Posterior vena cava (tissue), 2 donors: ENCODE measurements at places on chromosomes 2 and 18.

DNA sequence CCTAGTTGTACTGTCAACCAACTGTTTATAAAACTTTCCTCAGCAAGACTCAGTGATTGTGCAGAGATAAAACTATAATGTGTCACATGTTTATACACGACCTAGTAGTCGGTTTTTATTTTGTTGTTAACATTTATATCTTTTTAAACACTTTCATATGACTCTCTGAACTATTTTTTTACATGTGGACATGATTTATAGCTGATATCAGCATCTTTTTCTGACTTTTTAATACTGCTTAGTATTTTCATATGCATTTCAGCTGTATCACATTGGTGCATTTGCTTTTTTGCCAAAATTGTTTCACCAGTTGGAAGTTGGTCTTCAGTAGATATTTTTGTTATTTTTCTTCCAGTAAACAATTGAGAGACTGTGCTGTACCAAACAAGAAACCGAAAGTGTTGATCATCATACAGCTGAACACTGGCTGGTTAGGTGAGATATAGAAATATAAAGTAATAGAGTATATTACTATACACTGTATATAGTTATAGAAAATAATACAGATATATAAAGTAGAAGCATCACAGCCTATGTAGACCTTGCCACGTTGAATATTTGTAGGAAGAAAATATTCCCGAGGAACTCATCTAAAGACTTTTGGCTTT lies 154.2 kb downstream of the KCTD1 start:
- DNase-seq, result no peak

DNA sequence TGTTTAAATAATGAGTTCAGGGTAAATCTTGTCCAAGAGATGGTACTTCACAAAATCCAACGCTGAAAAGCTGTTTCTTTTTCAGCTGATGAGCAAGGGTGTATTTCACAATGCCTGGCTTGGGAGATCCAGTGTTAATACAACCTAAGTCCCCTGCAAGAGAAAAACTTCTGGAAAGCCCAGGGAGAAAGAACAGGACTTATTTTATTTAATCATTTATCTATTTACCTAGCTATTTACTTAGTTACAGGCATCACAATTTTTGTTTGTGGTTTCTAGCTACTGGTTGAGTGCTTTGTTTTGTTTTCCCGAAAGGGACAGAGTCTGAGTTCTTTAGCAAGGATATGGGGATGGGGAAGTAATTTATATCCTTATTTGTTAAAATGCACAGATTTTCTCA lies 598.2 kb upstream of the SYT4 start:
- no peak for DNase-seq

DNA sequence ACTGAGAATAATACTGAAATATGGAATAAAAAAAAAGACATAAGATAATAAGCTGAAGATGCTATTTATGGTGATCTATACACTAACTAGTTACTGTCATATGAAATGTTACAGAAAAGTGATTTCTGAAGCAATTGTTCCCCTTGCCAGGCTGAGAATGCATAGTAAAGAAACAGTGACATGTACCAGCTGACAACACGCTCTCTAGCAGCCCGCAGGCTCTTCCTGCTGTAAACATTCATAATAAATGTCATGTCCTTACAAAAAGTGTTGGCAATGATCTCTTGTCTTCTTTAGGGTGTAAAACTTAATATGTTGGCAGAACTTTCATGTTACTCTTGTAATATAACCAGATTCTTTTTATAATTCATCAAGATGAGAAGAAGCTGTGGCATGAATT lies 1171.3 kb downstream of the DSC3 start:
- DNase-seq, result no peak

DNA sequence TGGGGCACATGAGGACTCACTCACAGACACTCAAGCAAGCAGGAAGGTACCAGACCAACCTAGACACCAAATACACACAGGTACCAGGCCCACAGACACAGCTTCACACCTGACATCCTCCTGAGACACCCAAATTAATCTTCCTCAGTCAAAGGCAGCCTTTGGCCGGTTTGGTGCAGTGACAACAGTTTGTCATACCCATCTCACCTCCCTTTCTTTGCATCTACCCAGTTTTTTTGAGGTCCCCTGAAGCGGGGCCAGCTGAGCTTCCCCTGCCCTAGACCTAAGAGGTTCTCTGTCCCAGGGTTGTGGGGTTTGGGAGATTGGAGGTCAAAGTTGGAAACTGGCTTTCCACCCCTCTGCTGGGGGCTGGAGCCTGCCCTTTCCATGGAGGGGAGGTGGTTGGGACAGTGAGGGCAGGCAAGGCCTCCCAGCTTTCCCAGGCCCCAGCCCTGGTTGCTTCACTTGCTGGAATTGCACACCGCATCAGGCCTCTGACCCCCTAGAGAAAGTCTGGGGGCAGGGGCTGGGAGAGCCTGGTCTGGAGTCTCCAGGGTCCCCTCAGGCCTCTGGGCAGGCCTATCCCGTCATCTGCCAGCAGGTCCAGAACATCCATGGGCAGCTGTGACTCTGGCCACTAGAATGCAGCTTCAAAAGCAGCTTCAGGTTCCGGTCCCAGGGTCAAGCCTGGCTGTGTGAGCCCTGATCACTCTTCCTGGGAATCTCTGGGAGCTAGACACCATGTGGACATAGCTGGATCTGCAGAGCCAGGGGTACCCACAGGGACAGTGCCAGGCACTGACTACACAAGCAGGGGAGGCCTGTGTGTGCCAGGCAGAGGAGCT lies 12.5 kb upstream of the TEX261 start:
- DNase-seq, result peak; percentile 42
